Naive thymus-derived CD8-positive, alpha-beta T cell (primary cell): ENCODE measurements at places on chromosomes 3 and 15.

GRCh38 chr3:124741027-124741426 is 10.8 kb downstream of the UMPS start:
- no peak for DNase-seq

DNA sequence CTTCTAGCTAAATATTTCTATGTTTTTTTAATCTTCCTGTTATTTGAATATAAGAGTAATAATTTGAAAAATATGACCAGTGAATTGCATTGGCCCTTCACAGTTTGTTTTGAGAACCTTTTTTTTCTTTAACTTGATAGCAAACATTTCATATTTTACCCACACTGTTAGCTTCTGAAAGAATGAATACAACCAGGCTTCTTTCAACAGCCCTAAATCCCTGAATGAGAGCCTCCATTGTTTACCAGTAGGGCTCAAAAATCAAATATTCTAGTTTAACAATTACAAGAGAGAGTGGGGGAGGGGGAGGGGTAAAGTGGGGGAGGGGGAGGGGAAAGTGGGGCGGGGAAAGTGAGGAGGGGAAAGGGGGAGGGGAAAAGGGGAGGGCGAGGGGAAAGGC is 14.5 kb upstream of the TOP2B start:
- no peak for DNase-seq

GRCh38 chr3:146542179-146542578 is 2.2 kb downstream of the PLSCR1 start:
- DNase-seq: no peak

DNA sequence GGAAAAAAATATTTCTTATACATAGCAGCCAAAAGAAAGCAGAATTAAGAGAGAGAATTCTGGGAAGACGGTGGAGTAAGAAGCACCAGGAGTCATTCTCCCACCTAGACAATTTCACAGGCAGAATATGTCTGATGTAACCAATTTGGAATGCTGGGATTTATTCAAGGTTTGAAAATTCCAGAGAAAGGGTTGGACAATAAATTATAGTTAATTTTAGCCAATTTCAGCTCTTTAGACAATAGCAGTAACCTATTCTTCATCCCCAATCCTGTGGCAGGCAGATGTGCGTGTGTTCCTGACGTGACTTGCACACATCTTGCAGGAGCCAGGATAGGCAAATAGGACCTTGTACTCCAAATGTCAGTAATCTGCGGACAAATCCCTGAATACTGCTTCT is 541.0 kb upstream of the NAALADL2 start:
- DNase-seq: no peak

- no peak for DNase-seq
Observed at GRCh38 chr15:63232943-63233342, 43.5 kb downstream of the RAB8B start.

DNA sequence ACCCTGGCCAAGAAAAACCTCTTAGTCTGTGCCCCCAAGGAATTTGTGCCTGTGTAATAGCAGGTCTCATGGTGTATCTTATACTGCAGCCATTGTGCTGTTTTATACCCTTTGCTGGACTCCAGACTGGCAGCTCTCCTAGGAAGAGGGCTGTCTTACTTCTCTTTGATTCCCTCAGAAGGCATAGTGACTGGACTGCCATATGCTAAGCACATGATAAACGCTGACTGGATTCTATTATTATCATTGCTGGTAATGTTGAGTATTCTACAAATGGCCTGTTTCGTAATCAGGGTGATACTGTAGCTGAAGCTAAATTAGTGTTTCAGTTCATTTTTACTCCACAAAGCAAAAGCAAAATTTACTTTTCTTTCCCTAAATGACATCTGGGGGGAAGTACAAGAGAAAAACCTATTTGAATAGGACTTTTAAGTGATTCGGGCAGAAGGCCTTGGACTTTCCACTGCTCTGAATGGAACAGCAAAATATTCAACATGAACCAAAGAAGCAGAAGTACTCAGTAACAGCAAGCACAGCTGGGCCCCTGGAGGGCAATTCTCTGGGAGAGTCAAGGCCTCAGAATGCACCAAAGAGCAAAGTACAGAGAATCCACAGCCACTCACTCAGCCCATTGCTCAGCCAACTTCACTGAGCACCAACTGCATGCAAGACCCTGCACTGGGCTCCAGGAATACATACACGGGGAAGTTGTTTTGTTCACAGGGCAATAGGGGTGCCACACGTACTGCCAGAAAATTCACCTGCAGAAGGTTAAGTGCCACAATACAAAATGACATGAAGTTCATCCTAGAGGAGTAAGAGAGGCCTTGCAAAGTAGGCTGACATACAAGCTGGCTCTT is 7.9 kb upstream of the BCL2A1 start:
- no peak for DNase-seq

DNA sequence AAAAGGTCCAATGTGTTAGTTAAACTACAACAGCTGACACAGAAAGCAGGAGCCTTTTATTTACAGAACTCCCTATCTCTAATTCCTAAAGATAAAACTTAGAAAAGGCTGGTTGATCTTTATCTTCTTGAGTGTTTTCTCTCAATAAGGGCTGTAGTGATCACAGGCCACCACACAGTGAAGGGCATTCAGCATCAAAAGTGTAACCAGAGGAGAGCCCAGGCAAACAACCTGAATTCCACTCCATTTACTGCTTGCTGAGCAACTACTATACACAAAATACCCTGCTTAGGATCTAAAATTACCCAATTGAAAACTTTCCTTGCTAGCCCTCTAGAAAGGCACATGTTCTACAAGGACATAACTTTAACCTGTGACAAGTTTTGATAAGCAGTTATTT is 122.7 kb downstream of the MEIS2 start:
- no peak for DNase-seq

- DNase-seq: no peak
Observed at GRCh38 chr15:101277943-101278564, 769 bp upstream of the SELENOS start.
